ENCODE measurements at places on chromosomes 2 and 18.

GRCh38 chr2:50650403-50650810 lies 381.5 kb downstream of the NRXN1 start:
- no peak for DNase-seq

DNA sequence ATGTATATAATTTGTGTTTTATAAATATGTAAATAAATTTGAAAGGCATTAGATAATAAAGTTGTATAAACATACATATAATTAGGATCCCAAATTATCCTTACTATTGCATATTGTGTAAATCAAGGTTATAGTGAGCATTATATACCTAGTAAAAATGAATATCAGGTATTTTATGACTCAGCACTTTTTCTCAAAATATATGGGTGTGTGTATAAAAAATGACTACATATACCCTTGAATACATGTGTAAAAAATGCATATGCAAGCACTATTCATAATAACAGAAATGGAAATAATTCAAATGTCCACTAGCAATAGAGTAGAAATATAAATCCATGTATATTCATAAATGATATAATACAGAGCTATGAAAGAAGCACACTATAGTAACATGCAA lies 870.9 kb upstream of the CNTNAP5 start:
- DNase-seq = no peak

DNA sequence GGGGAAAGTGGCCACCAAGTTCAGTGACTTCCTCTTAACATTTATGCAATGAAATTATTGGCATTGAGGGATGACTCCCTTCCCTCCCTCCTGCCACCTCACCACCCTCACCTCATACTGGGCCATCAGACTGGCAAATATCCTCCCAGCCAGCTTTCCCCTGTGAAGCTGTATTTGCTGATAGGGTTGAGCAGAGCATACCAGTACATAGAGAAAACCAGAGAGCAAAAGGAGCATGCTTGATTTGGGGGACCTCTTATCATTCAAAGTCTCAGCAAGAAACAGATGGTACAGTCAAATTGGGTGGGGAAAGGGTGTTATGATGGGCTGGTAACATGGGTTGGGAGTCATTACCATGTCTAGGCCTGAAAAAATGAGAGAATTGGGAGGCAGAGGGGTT lies 19.1 kb upstream of the B3GNT2 start:
- DNase-seq = no peak

DNA sequence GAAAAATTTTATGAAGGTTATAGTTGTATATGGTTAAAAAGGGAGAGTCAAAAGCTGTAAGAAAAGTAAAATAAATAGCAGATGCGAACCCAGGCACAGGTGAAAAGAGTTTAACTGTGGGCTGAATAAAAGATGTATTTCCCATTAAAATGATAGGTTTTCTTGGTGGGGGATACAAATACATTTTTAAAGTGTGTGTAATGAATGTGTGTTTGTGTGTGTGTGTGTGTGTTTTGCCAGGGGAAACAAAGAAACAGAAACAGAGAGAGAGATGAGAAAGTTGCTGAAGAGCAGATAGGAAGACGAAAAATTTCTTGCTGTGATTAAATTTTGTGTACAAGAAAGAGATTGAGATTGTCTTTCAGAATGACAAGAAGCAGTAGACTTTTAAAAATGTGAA lies 12.1 kb downstream of the TFPI start:
- DNase-seq = no peak

DNA sequence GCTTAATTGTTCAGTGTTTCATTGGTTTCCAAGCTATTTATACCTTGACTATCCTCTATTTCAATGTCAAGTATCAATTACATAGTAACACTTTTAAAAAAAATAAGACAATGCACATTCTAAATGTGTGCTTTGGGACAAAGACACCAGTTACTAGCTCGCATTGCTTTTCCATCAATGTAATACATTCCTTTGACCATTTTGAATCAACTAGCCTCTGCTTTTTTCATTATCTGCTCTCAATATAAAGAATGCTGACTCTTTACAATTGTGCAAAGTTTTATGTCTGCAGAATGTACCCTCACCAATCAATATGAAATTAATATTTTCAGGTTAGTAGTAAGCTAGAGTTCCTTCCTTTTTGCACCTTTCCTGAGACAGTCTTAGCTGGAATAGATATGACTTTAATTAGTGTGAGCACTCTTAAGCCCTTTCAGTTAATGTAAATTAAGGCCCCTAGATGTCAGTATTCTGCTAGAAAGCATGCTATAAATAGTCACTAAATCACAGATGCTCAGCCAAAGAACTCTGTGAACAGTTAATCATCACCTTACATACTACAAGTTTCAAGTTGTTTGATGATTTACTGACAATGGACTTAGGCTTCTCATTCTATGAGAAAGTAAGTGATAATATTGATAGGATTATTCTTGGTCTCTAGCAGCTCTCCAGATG lies 413.6 kb downstream of the PTH2R start:
- DNase-seq = no peak

GRCh38 chr18:70321616-70322015 lies 32.8 kb downstream of the SOCS6 start:
- DNase-seq = no peak

- DNase-seq = no peak
These were observed 1.4 kb downstream of the RAB11FIP5 start for GRCh38 chr2:73111073-73112025.

- DNase-seq = no peak
These were observed 15.9 kb downstream of the RAPGEF4 start for GRCh38 chr2:172751564-172751963.

GRCh38 chr2:69241664-69242514 lies 145.1 kb downstream of the GFPT1 start:
- no peak for DNase-seq

DNA sequence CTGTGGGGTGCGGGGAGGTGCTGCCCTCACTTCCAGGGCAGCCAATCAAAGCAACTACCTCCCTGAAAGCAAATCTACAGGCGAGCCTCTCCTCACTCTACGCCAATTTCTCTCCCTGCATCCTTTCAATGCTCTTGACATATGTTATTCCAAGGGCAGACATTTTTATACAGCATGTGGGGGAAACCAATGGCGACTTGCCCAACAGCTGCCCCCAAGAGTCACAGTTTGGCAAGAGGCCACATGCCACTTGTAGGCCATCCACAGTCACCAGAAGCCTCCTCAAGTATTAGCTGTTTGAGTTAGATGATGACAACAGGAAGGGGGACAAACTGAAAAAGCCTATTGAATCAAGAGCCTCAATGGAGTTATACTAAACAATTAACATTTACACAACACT lies 114.6 kb downstream of the MYO5B start:
- DNase-seq = no peak

GRCh38 chr18:2515171-2515787 lies 56.0 kb downstream of the METTL4 start:
- DNase-seq = no peak

GRCh38 chr2:161425728-161426454 lies 9.8 kb downstream of the TBR1 start:
- DNase-seq = no peak

DNA sequence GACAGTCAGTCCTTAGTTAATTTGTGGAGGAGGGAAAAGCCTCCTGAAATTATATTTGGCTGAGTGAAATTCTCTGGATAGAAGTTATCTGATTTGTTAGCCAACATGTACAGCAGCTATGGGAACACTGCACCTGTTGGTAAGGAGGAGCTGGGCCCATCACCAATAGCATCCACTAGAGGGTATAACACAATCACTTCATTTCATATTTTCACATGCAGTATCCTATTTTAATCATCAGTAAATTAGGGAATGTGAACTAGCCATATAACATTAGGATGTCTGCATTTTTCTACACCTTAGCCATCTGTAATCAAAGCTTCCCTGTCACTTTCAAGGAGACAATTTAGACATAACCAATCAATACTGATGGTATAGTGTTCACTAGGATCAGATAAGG lies 818.4 kb upstream of the CDH2 start:
- no peak for DNase-seq

DNA sequence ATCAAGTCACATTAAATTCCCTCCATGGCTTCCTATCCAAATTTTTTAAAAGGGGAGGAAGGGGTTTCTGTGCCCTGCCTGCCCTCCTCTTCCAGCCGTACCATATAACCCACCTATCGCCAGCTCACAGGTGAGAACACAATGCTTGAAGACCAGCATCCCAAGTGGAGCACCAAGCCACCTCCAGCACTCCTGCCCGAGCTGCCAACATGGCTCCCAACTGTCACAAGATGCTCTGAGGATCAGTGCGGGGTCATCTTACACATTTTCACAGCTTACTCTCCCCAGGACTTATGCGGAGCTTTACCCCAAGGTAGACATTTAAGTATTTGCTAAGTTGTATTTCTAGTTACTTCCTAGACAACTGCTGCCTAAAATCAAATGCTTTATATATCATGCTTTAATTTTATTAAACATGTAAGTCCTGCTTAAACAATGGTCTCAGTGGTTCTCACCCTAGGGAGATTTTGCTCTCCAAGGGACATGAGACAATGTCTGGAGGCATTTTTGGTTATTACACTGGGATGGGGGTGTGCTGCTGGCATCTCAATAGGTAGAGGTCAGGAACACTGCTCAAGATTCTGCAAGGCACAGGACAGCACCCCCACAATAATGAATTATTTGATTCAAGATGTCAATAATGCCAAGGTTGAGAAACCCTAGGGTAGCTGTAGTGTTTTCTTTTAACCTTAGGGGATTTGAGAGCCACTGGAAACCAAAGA lies 45.8 kb downstream of the SF3B1 start:
- DNase-seq = no peak

DNA sequence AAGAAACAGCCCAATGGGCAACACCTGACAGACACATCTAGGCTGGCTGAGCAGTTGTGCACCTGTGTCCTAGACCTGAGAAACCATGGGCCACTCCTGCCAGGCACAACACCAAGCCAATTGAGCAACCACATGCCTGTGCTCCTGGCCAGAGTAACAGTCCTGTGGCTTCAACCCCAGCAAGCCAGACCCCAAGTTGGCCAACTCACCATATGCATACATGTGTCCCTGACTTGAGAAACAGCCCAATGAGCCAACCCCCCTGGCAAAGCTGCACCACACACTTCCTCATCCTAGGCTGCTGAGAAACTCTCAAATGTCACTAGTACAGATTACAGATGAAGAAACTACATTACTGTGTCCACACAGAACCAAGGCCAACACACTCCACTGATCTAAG lies 36.6 kb downstream of the USP34 start:
- no peak for DNase-seq

- no peak for DNase-seq
These were observed 265.1 kb downstream of the RIT2 start for GRCh38 chr18:42850174-42851083.

- no peak for DNase-seq
These were observed at the start of gene HDAC4 for GRCh38 chr2:239400596-239401066. Gene HDAC4, minus strand, starts transcription at chr2:239401020. Its CDS starts 48,321 bp downstream, at chr2:239352699.

- DNase-seq = no peak
These were observed 62.2 kb downstream of the SPIRE1 start for GRCh38 chr18:12595571-12596255.

DNA sequence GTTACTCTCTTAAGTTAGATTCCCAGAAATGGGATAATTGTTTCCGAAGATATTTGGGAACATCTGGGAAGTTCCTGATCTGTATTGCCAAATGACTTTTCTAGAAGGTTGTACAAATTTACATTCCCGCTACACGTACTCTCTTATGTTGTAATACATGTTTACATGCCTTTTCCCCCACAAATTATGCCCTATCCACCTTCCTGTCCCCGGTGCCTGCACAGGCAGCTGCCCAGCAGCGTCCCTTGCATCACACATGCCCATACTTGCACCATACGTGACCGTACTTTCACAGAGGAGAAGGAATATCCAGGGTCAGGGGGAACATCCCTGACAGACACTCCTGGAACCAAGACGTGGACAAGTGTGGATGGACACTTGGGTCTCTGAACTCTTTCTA lies 24.2 kb upstream of the KLF11 start:
- DNase-seq = no peak

GRCh38 chr2:143819764-143820163 lies 690.5 kb downstream of the ARHGAP15 start:
- no peak for DNase-seq

DNA sequence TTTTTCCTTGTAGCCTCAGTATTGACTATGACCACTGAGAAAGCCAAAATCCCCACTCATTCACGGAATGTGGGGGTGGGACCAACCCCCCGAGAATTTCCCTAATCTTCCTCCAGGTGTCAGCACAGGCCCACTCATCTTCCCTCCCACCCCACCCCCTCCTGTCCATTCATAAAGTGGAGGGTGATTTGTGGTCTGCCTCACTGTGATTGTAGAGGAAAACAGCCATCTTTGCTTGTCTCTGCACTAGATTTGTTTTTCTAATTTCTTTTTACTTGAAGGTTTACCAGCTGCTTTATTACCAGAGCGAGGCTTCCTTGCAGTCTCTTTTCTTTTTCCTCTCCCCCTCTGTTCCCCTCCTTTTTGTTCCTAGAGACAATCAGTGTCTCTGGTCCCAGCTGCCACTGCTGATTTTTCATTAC lies 171.8 kb downstream of the ICOS start:
- DNase-seq = no peak

- no peak for DNase-seq
These were observed 3.5 kb upstream of the ADNP2 start for GRCh38 chr18:80105369-80106167.

DNA sequence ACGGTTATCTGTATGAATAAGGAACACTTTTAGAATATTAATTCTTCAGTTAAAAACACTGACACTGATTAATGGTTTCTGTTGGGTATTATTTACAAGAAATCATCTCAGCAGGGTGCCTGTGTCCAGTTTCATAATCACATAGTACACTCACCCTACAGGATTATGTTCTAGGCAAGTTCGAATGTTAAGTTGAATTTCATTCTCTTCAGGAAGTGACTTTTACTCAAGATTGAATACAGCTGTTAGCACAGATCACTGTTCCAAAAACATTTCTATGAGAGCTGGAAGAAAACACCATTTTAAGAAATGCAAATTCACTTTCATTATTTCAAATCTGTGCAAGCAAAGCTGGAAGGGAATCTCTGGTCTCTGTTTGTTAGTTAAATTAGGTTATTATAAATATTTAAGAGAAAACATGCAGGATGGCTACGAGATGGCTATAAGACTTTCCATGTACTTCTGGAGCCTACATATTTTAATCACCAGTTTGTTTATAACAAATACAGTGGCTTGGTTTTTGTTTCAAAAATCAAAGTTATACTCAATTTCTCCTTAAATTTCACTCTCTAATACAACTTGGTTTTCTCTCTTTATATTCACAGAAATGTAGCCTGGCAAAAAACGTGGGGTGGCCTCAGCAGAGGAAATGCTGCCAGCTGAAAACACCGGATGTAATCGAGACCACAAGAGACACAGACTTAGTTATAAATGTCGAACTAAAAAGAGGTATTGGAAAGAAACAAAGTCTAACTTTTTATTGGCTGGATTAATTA lies 65.8 kb downstream of the RBMS1 start:
- no peak for DNase-seq
